Activated naive CD8-positive, alpha-beta T cell treated with anti-CD3 and anti-CD28 coated beads, Interleukin-2, amount 50 U/mL, for 16 hours (primary cell): ENCODE measurements at places on chromosomes 16 and 17.

DNA sequence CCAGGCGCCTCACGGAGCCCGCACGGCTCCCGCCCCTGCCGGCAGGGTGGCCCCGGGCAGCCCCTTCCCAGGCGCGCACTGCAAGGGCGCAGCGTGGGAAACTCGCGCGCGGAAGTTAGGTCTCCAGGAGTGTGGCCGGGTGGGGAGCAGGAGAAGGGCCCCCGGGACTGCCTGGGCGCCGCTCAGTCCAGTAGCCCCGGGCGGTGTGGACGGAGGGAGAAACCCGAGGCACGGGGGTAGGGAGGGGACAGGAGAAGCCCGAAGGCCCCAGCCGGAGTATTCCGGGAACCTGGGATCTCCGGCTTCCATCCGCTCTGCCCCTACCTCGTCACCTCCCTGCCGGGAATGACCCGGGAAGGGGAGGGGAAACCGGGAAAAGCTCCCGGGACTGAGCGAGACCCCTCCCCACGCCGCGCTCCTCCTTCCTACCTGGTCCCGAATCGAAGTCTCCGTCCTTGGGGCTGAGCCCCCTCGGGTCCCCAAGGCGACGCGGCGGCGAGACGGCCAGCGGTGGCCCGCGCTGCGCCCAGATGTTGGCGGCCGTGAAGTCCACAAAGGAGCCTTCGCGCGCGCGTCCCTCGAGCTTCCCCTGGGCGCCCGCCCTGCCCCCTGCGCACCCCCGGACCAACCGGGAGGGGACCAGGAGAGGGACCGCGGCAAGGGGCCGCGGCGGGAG lies 418 bp downstream of the SOCS3 start:
- no peak for DNase-seq

DNA sequence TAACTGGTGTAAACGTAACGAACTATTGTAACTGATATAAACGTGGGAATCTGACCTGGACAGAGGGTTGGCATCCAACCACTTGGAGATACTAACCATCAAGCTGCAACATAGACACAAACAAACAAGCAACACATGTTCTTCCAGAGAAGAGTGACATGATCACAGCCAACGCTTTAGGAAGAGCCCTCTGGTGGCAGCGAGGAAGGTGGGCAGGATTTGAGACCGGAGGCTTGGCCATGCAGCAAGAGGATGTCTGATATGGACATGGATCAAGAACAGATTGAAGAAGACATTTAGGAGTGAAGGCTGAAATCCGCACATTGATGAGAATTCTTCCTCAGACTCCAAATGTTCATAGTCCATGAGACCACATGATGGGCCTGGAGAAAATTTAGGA lies 40.3 kb upstream of the TNRC6A start:
- no peak for DNase-seq

GRCh38 chr17:75774991-75775668 lies 9.5 kb upstream of the UNK start:
- no peak for DNase-seq

DNA sequence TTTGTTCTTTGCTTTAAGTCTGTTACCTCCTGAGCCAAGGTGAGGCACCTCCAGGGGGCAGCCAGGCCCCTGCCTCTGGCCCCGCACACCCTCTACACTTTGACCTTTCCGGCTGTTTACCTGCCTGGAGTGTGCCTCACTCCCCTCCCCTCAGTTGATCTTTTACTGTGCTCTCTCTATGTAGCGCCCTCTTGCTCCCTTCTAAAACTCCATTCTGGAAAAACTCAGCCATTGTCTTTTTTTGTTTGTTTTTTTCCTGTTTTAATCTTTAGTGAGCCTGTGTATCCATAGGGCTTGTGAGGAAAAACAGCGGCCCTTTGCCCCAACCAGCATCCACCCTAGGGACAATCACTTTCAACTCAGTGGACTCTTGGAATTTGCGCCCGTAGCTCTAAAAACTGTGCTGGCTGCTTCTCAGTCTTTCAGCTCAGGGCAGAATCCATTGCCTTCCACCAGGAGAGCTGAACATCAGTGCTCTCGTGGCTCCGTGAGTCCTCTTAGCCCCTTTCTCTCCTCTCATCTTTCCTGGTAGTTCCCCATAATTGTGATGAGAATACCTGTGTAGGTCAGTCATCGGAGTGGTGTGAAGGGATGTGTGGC lies 4.3 kb downstream of the AMDHD2 start:
- DNase-seq = no peak

GRCh38 chr17:13400491-13400890 lies 201.2 kb downstream of the HS3ST3A1 start:
- no peak for DNase-seq

- DNase-seq = no peak
These were observed 72.0 kb upstream of the ZNF750 start for GRCh38 chr17:82911822-82912221.

GRCh38 chr17:39231591-39232551 lies 6.1 kb upstream of the STAC2 start:
- no peak for DNase-seq

GRCh38 chr16:89584768-89585549 lies 9.4 kb downstream of the CPNE7 start:
- DNase-seq = no peak

- no peak for DNase-seq
These were observed 1.2 kb upstream of the SRCIN1 start for GRCh38 chr17:38606646-38607611.

GRCh38 chr17:67557052-67557845 lies 160.5 kb upstream of the NOL11 start:
- no peak for DNase-seq

DNA sequence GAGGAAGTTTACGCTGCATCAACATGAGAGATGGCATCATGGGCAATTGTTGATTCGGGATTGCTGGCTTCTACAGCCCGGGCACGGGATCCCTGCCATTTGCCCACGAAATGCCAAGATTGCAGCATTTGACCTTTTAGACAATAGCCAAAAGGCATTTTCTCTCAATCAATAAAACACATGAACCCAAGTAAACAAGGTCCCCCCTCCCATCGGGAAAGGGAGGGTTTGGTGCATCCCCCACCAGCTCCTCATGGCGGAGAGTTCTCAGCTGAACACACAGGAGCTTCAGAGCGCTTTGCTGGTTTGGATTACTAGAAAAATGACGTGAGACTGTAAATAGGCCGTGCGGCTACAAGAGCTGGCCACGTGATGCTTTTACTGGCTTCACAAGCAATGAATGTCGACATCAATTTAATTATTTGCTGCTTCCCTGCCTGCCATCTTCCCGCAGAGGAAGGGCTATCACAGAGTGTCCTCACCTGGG lies 147.6 kb downstream of the C16orf95 start:
- DNase-seq = no peak

GRCh38 chr17:4815043-4815675 lies 8.2 kb downstream of the PLD2 start:
- no peak for DNase-seq

DNA sequence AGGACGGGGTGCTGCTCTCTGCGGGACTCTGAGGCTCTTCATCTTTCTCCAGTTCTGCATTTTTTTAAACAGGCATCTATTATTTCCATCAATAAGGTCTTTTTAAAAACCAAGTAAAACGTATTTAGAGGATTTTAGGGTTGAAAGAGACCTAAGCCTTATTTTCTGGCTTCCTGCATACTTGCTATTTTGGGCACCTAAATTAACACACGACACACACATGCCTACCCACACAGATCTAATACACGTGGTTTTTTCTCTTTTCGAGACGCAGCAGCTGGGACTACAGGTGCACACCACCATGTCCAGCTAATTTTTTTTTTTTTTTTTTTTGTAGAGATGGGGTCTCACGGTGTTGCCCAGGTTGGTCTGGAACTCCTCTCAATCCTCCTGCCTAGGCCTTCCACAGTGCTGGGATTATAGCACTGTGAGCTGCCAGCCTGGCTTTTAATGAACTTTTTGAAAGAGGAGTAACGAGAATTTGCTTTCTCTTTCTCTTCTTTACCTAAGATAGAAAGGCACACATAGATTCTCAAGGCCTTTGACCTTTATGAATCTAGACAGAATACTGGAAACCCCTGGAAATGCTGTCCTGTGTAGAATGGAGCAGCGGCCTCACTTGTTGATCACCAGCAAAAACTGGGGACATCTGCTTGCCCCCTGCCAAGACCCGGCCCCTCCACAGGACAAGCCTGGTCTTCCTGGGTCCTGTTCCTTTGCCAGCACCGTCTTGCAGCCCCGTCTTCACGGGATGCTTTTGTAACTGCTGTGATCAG lies 13.8 kb downstream of the DNAAF8 start:
- no peak for DNase-seq

- DNase-seq = no peak
These were observed 334.1 kb upstream of the XYLT1 start for GRCh38 chr16:17804857-17805256.

DNA sequence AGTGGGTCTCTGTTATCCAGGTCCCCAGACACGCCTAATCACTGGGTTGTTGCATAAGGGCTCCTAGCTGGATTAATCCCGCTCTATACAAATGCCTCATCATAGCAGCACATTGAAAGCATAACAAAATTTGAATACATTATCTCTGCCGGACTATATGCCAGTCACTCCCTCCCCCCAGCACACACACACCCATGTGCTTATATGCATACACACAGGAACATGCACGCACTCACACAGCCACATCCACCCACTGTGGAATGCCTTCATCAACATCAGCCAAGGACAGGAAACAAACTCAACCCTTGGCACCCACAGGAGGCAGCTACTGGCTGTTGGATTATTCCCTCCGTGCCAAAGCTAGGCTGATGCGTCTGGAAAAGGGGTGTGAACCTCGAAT lies 3.5 kb upstream of the CDH13 start:
- DNase-seq = no peak

GRCh38 chr16:77509796-77510195 lies 75.0 kb upstream of the ADAMTS18 start:
- DNase-seq = no peak

GRCh38 chr17:39096508-39097149 lies 54.8 kb downstream of the PLXDC1 start:
- no peak for DNase-seq

DNA sequence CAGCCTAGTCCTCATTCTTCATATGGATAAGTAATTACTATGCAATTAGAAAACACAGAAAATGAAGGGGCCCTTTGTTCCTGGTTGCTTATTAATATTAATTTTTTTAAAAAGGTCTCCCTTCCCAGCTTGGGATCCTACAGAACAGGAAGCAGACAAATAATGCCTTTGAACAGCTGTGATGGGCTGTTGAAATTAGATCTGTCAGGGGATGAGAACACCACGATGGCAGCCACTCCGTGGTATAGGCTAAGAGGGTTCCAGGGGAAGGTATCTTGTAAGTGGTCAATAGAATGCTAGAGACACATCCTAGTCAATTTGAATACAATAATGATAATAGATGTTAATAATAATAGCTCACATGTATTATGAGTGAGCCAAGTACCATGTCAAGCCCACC lies 83.1 kb downstream of the CCDC182 start:
- no peak for DNase-seq

DNA sequence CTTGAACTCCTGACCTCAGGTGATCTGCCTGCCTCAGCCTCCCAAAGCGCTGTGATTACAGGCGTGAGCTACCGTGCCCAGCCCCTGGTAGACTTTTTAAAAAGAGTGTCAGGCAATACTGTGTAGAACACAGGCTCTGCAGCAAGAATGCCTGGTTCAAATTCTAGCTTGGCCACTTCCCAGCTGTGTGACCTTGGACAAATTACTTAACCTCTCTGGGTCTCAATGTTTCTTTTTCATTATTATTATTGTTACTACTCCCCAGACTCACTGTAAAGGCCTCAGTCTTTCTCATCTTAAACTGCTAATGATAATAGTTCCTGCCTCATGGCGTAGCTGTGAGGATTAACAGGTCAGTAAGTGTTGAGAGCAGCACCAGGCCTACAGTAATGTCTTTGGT lies 114.3 kb downstream of the LITAF start:
- no peak for DNase-seq

DNA sequence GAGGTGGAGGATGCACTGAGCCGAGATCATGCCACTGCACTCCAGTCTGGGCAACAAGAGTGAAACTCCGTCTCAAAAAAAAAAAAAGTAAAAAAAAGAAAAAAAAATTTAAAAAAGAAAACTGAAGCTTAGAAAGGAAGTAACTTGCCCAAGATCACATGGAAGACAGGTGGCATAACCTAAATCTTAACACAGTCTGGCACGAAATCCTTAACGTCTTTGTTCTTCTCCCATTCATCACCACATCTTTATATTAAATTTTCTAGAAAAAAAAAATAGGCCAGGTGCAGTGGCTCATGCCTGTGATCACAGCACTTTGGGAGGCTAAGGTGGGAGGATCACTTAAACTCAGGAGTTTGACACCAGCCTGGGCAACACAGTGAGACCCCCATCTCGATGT lies 9.3 kb downstream of the WDR59 start:
- DNase-seq = no peak

GRCh38 chr16:24978370-24978914 lies 36.7 kb downstream of the ARHGAP17 start:
- no peak for DNase-seq

DNA sequence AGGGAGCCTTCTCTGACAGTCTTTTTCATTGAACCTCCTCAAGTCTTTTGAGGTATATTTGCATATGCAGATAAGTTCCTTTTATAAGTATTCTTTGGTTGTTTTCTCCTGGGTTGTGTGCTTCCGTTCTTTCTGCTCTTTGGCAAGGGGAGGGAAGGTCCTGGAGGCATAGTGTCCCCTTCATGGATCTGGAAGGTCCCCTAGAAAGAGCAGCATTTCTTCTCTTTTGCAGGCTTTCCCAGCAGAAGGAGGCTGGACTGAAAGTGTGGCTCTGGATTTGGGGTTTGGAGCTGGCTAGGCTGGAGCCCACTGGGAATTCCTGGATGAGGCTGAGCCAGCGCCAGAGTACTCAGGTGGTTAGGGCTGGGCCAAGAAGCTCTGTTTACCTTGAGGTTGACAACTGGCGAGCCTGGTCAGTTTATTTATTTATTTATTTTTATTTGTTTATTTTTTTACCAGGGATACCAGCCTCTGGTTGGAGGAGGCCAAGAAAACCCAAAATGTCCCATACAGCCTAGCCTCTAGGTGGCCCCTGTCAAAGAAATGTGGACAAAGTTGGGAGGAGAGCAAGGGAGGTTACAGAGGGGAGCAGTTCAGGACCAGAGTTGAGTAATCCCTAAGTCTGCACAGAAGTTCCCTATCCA lies 5.4 kb upstream of the TOP2A start:
- DNase-seq = no peak

DNA sequence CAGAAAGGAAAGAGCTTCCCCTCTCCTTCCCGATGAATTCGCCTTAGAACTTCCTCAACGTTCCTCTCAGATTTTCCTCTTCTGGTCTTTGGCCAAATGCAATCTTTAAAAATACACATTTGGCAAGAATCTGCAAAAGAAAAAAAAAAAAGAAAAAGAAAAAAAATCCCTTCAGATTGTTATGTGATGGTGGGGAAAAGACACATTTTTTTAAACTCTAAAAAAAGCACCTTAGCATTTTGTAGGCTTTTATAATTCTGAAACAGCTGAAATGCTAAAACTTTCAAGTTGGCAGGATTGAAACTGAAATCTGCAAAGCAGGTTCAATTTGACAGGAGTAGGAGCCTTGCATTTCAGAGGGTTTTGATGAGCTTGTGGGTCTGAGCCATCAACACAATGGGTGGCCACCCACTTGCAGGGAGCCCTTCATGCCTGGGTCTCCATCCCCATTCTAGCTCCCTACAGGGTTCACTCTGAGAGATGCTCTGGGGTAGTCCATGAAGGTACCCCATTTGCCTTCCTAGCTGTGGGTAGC lies 33.1 kb downstream of the CACNG3 start:
- DNase-seq = no peak
